ENCODE measurements at places on chromosomes 11 and 22. TPM values are rescaled to one million over a fixed set of nuclear protein-coding genes. Genes with fewer than 3 reads are reported as not detected.

THY1 gene
- 8.1 TPM for total RNA-seq

KDELR3 gene
- total RNA-seq: 11.6 TPM

- DNase-seq: no peak
Observed at GRCh38 chr22:39469326-39469680, 12.5 kb downstream of the MGAT3 start.

SHANK3 gene
- 4.8 TPM for total RNA-seq

DNA sequence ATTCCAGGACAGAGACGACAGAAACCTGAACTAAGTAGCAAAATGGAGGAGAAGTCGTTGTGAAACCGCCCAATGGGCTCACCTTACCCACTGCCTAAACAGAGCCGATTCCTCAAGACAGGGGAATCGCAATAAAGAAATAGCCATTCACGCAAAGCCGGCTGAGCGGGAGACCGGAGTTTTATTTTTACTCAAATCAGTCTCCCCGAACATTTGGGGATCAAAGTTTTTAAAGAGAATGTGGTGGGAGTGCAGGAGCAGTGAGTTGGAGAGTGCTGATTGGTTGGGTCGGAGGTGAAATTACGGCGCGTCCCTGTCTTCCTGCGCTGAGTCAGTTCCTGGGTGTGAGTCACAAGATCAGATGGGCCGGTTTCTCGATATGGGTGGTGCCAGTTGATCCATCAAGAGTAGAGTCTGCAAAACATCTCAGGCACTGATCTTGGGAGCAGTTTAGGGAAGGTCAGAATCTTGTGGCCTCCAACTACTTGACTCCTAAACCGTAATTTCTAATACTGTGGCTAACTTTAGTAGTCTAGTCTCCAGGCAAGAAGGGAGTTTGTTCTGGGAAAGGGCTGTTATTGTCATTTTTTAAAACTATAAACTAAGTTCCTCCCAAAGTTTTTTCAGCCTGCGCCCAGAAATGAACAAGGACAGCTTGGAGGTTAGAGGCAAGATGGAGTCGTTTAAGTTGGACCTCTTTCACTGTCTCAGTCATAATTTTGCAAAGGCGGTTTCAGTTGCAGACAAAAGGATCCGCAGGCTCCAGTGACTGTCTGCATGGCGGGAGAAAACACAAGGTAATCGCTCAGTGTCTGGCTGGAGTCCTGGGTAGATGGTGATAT is 34.1 kb downstream of the OR4D9 start:
- no peak for DNase-seq

DNA sequence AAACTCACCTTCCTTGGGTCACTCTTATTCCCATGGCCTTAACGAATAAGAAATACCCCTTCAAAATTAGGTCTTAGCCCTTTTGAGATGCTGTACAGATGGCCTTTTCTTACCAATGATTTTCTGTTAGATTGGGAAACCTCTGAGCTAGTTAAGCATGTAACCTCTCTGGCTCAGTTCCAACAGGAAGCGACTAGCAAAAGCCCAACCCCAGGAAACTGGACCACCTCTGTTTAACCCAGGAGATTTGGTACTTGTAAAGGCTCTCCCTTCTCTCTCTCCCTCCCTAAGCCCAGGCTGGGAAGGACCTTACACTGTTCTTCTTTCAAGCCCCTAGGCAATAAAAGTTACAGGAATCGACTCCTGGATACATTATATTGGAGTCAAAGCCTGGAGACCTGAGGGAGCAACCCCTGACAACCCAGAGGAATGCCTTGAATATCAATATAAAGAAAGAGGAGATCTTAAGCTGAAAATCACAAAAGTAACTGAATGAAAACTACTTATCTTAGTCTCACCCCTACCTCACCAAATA is 11.7 kb downstream of the APIP start:
- no peak for DNase-seq

IRAG1 gene
- 48.7 TPM for total RNA-seq

MS4A12 gene
- 4.6 TPM for total RNA-seq

DNA sequence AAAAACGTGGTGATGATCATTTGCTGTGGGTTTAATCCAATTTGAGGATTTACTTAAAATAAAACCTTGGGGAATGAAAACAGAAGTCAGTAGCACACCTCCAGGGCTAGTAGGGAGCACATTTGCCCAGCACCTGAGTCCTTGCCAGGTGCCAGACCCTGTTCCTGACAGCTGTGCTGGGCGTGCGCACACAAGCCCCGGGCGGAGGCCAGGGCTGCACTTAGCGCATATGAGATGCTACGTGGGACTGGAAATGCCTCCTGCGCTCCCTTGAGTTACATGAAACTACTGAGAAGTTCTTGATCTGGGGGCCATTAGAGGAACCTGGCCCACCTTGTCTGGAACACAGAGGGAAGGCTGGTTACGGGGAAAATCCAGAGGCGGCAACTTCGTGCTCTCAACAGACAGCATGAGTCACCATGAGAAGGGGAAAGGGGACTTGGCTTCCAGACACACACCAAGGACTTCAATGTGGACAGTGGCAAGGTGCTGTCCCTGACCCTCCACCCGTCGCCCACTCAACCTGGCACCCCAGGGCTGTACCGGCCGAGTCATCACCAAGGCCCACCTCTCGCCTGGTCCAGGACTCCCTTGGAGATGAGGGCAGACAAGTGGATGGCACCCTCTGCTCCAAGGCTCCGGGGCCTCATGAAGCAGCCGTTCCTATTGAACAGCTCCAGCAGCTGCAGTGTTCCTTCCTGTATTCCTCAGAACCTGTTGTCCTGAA is 1468.6 kb downstream of the BRD1 start:
- no peak for DNase-seq

DNA sequence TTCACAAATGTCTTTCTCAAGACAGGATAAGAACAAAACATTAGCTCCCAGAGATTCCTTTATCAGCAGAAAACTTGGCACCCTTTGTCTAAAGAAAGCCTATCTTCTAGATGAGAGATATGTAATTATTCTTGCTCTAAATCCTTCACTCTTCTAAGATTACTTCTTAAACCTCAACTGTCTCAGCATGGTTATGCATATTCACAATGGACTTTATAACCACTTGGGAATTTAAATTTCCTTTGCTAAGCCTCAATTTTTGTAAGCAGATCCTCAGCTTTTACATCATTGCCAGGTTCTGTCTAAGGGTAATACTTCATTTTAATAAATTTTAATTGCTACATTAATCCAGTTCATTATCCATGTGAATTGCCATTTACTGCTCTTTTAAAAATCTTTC is 433.6 kb upstream of the DDI1 start:
- no peak for DNase-seq

GRCh38 chr11:20161230-20161918 is 1.1 kb upstream of the DBX1 start:
- DNase-seq: no peak

DNA sequence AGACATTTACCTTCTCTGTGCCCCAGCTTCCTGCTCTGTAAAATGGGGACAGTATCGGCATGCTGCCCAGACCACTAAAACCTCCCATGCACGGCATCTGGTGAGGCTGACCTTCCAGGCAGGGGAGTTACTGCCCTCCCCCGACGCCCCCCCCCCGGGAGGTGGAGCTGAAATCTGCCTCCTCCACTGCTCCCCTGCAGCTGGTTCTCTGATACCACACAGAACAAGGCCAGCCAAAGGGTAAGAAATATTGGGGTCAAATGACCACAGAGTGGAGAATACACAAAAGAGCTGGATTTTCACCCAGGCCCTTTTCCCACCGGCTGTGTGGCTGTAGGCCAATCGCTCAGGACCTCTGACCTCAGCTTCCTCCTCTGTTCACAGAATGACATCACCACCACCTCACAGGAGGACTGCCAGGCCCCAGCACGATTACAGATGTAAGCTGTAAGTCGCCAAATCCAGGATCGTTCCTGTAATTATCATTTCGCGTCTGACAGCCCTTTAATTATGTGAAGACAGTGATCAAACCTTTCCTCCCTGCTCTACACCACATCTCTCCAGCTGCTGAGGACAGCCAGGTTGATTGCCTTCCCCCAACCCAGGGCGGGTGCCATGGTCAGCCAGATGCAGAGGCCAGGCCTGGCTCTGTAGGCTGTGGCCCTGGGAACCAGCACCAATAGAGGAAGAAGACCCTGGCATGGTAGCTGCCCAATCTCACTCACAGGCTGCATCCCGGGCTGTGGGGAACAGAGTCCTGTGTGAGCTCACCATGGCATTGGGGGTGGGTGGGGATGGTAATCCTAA is 35.7 kb upstream of the KLHL35 start:
- DNase-seq: peak; percentile 33

- DNase-seq: no peak
Observed at GRCh38 chr11:31231601-31232000, 137.9 kb downstream of the DCDC1 start.

DNA sequence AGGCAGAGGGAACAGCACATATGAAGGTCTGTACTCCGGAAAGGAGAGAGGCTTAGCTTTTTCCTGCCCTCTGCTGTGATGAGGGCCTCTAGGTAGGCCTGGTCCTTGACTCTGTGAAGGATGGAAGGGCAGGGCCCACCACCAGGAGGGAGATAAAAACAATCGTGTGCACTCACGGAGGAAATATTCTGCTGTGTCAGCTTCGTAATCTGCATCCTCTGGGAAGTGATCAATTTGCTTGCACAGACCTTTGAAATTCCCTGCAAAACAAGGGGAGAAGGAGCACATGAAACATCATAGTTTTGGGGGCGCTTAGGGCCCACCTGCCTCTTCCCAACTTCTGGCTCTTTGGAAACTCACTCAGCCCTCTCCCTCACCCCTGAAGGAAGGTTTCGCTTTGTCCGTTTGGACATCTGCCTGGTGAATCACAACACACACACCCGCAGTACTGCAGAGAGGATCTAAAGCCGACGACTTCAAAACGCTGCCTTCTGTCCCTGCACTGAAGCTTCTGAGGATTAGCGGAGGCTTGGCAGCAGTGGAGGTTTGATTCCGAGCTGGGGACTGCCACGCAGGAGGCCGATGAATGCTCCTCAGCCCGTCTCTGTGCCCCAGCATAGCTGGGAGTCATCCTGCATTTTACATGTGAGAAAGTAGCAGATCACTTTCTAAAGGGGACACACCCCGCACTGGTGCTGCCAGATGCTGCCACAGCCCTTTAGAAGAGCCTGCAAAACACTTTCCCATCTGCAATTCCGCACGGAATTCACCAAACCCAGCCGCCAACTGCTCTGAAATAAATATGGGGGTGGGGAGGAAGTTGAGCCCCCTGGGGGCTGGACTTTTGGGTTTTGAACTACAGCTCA is 58.6 kb upstream of the EIF3D start:
- peak; percentile 13 for DNase-seq

- no peak for DNase-seq
Observed at GRCh38 chr11:11072067-11072466, 214.2 kb upstream of the ZBED5 start.

- no peak for DNase-seq
Observed at GRCh38 chr11:42239188-42239587, 779.7 kb upstream of the LRRC4C start.

GRCh38 chr22:31881200-31881599 is 63.1 kb upstream of the YWHAH start:
- DNase-seq: no peak

SLC22A9 gene
- not detected for total RNA-seq

DNA sequence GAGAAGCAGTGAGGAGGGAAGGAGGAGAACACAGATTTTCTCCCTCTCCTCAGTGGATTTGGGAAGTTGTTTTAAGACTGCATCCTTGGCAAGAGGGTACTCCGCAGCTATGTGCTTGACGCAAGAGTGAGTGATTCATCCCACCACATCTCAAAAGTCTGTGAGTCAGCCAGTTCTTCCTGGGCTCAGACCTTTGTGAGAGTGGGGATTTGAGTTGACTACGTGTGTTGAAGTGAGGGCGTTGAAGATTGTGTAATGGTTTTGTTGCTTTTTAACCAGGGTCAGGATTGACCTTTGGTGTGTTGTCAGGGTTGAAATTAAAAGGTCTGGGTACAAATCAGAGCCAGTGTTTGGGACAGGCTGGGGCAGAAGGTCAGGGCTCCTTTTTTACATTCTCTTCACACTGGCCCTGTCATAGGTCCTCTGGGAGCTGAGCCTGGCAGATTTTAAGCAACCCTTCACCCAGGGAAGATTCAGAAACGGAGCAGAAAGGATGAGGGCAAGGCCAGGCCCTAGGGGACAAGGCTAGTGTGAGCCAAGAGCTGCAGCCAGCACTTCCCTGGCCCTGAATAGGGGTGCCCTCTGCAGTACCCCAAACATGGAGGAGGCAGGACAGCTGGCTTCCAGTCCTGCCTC is 4.2 kb upstream of the C11orf86 start:
- peak; percentile 18 for DNase-seq

DNA sequence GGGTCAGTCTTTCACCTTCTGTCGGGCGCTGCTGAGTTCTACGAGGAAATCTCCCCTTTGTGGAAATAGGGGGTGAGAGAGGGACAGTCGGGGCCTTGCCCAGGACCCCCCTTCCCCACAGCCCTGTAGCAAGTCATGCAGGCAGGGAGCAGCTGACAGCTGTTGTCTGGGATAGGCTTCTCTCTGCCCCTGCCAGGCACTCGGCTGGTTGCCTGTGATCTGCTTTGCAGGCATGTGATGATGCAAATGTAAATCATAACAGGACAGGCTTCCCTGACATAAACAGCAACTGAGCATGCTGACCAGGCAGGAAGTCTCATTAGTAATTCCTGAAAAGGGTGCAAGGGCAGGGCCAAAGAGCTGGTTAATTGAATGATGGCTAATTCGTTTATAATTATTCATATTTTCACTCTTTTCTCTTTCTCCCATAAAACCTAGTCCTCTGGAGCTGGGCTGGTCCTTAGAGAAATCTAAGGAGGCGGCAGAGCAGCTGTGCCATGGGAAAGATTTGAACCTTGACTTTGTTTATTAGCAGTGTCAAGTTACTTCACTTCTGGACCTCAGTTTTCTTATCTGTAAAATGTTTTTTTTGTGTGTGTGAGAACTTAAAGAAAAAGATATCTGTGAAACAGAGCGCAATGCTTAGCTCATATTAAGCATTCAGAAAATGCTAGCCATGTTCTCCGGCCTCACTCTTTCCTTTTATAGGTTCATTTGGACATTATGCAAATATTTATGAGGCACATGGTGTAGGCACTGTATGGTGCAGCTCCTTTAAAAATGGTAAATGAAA is 129.7 kb downstream of the LDLRAD3 start:
- DNase-seq: peak; percentile 78

GNG3 gene
- total RNA-seq: not detected

GRCh38 chr22:30752771-30753170 is 58.1 kb downstream of the OSBP2 start:
- DNase-seq: no peak

GRCh38 chr11:60700689-60701468 is 1.5 kb downstream of the MS4A8 start:
- DNase-seq: peak; percentile 77

MN1 gene
- total RNA-seq: 4.6 TPM

GRCh38 chr11:35083181-35083430 is 55.9 kb upstream of the CD44 start:
- DNase-seq: no peak

CD59 gene
- total RNA-seq: 225 TPM

NPAT gene
- total RNA-seq: 4.6 TPM

CNGA4 gene
- not detected for total RNA-seq

GRCh38 chr22:25546751-25547150 is 17.7 kb upstream of the GRK3 start:
- no peak for DNase-seq

Measured in stomach (tissue), 19 donors.